ENCODE measurements at places on chromosomes 1 and 21.

GRCh38 chr21:18403735-18404450 is at the start of gene TMPRSS15:
Gene TMPRSS15, minus strand, starts transcription at chr21:18403785. Its CDS starts 163 bp downstream, at chr21:18403622.
- no peak for DNase-seq

DNA sequence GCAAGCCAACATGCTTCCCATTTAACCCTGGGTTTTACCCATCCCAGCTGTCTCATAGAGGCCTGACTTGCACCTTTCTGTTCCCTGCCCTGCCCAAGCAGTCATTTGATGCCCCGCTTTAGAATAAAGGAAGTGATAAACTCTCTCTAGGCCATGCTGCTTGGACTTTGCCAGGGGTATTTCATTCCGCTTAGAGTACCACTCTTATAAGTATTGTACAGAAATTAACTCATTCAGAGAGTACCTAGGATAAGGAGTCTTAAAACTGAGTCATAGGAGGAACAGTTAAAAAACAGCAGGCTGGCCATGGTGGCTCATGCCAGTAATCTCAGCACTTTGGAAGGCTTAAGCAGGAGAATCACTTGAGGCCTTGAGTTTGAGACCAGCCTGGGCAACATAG is 21.0 kb upstream of the LYST start:
- DNase-seq, result no peak

GRCh38 chr1:61446531-61446991 is 278.4 kb downstream of the TM2D1 start:
- DNase-seq, result no peak

DNA sequence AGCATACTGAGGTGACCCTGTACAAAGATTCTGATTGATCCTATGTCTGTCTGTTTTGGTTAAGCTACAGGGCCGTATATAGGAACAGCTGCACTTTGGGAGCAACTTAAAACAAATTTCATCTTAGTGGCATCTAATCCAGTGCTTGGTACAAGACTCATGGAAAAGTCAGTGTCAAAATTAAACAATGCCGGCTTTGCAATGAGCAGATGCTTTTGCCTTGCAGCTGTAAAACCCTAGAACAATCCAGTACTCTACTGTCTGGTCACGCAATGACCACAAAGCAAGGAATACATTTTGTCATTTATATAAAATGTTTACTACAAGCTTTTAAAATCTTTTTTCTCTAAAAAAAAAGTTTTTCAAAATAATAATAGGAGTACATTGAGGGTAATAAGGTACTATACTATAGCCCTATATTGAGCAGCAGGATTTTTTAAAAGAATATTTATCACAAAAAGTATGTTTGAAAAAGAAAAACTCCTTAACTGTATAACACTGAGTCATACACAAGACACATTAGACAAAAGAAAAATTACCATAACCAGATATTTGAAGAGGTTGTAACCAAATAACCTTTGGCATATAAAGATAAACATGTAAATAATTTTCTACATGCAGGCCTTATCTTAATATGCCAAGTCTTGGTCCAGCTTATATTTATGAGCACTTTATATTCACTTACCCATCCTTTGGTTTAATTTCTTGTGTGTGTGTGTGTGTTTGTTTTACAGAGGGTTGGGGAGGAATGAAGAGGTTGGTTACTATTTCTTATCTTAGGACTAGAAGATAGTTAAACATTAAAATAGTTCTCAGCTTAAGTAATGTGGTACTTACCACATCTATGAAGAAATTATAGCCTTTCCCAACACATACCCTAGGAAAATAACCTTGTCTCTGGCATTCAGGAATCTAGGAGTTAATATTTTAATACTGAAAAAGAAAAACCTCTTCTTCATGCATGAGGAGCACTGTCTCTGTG is 262.3 kb downstream of the FAF1 start:
- DNase-seq, result no peak

GRCh38 chr1:36787312-36787913 is 246.9 kb downstream of the GRIK3 start:
- no peak for DNase-seq
